Placental pericyte (primary cell): ENCODE measurements at places on chromosomes 11 and 22. TPM values are rescaled to one million over a fixed set of nuclear protein-coding genes. Genes with fewer than 3 reads are reported as not detected.

Gene OVCH2
- not detected in 2 replicates for total RNA-seq

Gene MUC6
- total RNA-seq = not detected in 2 replicates

Gene UBASH3B
- total RNA-seq = 17.5 and 122 TPM in 2 replicates

Gene B3GAT3
- total RNA-seq = 34.6 and 47.0 TPM in 2 replicates

Gene PATE4
- total RNA-seq = not detected in 2 replicates

Gene CHRM1
- total RNA-seq = not detected in 2 replicates

Gene PANX3
- not detected in 2 replicates for total RNA-seq

Gene SPON1
- total RNA-seq = 0.29 and 0.66 TPM in 2 replicates

Gene MISFA
- total RNA-seq = 0.29 TPM in 1 of 2 replicates, not detected in the other

Gene KRTAP5-9
- not detected in 2 replicates for total RNA-seq

Gene SERGEF
- 14.0 and 23.9 TPM in 2 replicates for total RNA-seq

Gene RAG1
- total RNA-seq = under 0.01 and 0.57 TPM in 2 replicates

Gene PTPN5
- total RNA-seq = not detected in 2 replicates

Gene P2RX6
- total RNA-seq = 2.6 and 7.2 TPM in 2 replicates

Gene EFCAB6
- total RNA-seq = 1.1 and 1.8 TPM in 2 replicates

Gene UBE2L6
- total RNA-seq = 39.4 and 57.1 TPM in 2 replicates

Gene CEND1
- 0.22 and 1.4 TPM in 2 replicates for total RNA-seq

Gene SOX10
- not detected in 2 replicates for total RNA-seq

Gene ACER3
- 12.7 and 21.8 TPM in 2 replicates for total RNA-seq

Gene UBQLNL
- 0.14 and 0.44 TPM in 2 replicates for total RNA-seq

Gene MYO7A
- 0.14 and 0.22 TPM in 2 replicates for total RNA-seq

Gene ZNF143
- total RNA-seq = 21.0 and 31.6 TPM in 2 replicates

Gene OR6A2
- total RNA-seq = 0.57 TPM in 1 of 2 replicates, not detected in the other

Gene SCGB2A2
- not detected in 2 replicates for total RNA-seq

Gene C22orf31
- not detected in 2 replicates for total RNA-seq

Gene TBX1
- total RNA-seq = not detected in 2 replicates

Gene KCNK4
- under 0.01 TPM in 1 of 2 replicates, not detected in the other for total RNA-seq

Gene POU2AF2
- not detected in 2 replicates for total RNA-seq

Gene ST14
- total RNA-seq = under 0.01 TPM in 1 of 2 replicates, not detected in the other

Gene NPTXR
- total RNA-seq = 1.9 and 2.4 TPM in 2 replicates

Gene CHADL
- total RNA-seq = 0.57 and 1.1 TPM in 2 replicates

Gene FAM118B
- total RNA-seq = 22.5 and 41.8 TPM in 2 replicates

Gene SCGB1D2
- total RNA-seq = not detected in 2 replicates

Gene TIMP3
- 1,295 and 1,679 TPM in 2 replicates for total RNA-seq

Gene RASD2
- total RNA-seq = not detected in 2 replicates

Gene GSTT2
- 0.22 and 1.4 TPM in 2 replicates for total RNA-seq

Gene DDI1
- total RNA-seq = not detected in 2 replicates

Gene CYTH4
- 0.86 TPM in 1 of 2 replicates, not detected in the other for total RNA-seq

Gene TPBGL
- total RNA-seq = 0.14 TPM in 1 of 2 replicates, not detected in the other

Gene DPAGT1
- 34.6 and 37.8 TPM in 2 replicates for total RNA-seq
